ENCODE measurements at places on chromosomes 7 and 10. TPM values are rescaled to one million over a fixed set of nuclear protein-coding genes. Genes with fewer than 3 reads are reported as not detected.

ANXA8L1 gene
- total RNA-seq, result not detected

GPRIN2 gene
- not detected for total RNA-seq

DNA sequence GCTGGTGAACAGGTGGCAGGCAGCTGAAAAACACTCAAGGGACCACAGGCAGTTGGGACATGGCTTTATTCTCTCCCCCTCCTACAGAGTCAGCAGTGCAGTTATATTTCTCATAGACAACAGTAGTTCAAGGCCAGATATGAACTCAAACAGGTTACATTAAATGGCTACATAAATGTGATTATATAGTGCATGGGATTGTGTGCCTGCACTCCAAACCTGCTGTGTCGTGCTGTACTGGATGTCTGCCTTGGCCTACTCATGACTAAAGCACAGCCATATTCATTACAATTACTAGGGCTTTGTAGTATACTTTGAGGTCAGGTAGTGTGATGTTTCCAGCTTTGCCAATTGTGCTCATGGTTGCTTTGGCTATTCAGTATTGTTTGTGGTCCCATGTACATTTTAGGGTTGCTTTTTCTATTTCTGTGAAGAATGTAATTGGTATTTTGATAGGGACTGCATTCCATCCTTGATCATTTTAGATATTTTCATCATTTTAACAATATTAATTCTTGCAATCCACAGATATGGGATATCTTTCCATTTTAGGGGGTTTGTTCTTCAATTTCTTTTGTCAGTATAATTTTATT lies 393.6 kb downstream of the CNTNAP2 start:
- DNase-seq, result no peak

GRCh38 chr10:48750991-48751390 lies 66.3 kb downstream of the WDFY4 start:
- DNase-seq, result no peak

- no peak for DNase-seq
Measured at GRCh38 chr10:51653025-51653424, 46.4 kb downstream of the CSTF2T start.

GRCh38 chr7:170551-171363 lies 21.6 kb upstream of the FAM20C start:
- no peak for DNase-seq

- no peak for DNase-seq
Measured at GRCh38 chr10:126691456-126691855, 21.0 kb upstream of the C10orf90 start.

- DNase-seq, result peak; percentile 97
Measured at GRCh38 chr7:27677912-27678612, 15.4 kb upstream of the HIBADH start.

All from RPMI7951 (cell line).